ENCODE measurements at places on chromosomes 2 and 18.

- no peak for DNase-seq
Measured at GRCh38 chr2:136764452-136765255, 691 bp upstream of the THSD7B start.

GRCh38 chr2:186068139-186068801 is 329.7 kb downstream of the FSIP2 start:
- DNase-seq = no peak

DNA sequence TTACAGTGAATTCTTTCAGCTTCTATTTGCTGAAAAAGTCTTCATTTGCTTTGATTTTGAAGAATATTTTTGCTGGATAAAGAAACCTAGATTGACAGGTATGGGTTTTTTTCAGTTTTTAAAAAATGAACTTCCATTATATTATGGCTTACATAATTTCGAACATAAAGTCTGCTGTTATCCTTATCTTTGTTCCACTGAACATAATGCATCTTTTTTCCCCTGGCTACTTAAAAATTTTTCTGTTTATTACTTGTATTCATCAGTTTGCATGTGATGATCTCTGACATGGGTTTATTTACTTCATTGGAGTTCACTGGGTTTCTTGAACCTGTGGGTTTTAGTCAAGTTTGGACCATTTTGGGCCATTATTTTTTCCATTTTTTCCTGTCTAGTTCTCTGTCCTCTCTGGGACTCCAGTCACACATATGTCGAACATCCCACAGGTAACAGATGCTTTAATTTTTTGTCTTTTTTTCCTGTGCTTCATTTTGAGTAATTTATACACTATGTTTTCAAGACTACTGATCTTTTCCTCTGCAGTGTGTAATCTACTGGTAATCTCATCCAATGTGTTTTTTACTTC is 33.1 kb downstream of the SEC11C start:
- no peak for DNase-seq

DNA sequence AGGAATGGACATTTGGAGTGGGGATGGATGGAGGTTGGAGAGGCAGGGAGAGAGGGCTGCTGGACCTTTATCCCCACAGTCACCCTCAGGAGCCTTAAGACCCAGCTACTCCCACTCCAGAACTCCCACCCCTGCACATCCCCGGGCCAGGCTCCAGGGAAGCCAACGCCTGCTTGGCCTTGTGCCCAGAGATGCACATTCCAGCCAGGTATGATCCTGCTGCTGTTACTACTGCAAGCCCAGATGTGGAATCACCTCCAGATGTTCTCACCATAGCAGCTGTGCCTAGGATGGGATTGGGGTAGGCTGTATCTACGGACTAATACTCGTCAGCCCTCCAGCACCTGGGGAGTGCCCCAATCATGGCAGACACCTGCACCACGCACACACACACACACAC is 71.7 kb downstream of the ZFP36L2 start:
- DNase-seq = no peak

DNA sequence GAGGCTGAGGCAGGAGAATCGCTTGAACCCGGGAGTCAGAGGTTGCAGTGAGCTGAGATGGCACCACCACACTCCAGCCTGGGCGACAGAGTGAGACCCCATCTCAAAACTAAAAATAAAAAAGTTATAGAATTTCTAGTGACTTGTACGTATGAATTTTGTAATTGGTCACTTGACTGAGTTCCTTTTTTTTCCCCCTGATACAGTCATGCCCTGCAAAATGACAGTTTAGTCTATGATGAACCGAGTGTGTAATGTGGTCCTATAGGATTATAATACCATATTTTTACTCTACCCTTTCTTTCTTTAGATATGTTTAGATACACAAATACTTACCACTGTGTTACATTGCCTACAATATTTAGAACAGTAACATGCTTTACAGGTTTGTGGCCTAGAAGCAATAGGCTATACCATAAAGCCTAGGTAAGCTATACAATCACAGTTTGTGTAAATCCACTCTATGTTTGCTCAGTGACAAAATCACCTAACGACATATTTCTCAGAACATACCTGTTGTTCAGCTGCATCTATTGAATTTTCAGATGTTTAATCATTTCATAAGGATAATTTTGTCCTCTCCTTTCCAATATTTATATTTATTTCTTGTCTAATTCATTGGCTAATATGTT is 25.4 kb downstream of the SOCS6 start:
- DNase-seq = no peak
